Activated CD4-positive, alpha-beta memory T cell treated with anti-CD3 and anti-CD28 coated beads, Interleukin-2, amount 10 ng/mL, durations not matched to agents 7 days and 5 days (primary cell): ENCODE measurements at places on chromosomes 13 and 19. TPM values are rescaled to one million over a fixed set of nuclear protein-coding genes. Genes with fewer than 3 reads are reported as not detected.

LGALS4 gene
- total RNA-seq, result 0.93 TPM

TM9SF2 gene
- total RNA-seq, result 88.6 TPM

CEACAM21 gene
- total RNA-seq, result 77.0 TPM

C13orf42 gene
- total RNA-seq, result not detected

SIGLEC11 gene
- not detected for total RNA-seq

EBI3 gene
- total RNA-seq, result 4.0 TPM

ATP7B gene
- 0.78 TPM for total RNA-seq

APOC1 gene
- 2.3 TPM for total RNA-seq

LSR gene
- 13.3 TPM for total RNA-seq

GPR12 gene
- not detected for total RNA-seq

MISP3 gene
- 3.5 TPM for total RNA-seq

KIR2DL1 gene
- total RNA-seq, result not detected

RFPL4AL1 gene
- total RNA-seq, result not detected

LHB gene
- total RNA-seq, result 0.63 TPM

ZNF570 gene
- 5.0 TPM for total RNA-seq

MIER2 gene
- 17.2 TPM for total RNA-seq

PLIN3 gene
- 40.5 TPM for total RNA-seq

AXL gene
- 0.60 TPM for total RNA-seq
